ENCODE measurements at places on chromosomes 3 and 15. TPM values are rescaled to one million over a fixed set of nuclear protein-coding genes. Genes with fewer than 3 reads are reported as not detected.

DNA sequence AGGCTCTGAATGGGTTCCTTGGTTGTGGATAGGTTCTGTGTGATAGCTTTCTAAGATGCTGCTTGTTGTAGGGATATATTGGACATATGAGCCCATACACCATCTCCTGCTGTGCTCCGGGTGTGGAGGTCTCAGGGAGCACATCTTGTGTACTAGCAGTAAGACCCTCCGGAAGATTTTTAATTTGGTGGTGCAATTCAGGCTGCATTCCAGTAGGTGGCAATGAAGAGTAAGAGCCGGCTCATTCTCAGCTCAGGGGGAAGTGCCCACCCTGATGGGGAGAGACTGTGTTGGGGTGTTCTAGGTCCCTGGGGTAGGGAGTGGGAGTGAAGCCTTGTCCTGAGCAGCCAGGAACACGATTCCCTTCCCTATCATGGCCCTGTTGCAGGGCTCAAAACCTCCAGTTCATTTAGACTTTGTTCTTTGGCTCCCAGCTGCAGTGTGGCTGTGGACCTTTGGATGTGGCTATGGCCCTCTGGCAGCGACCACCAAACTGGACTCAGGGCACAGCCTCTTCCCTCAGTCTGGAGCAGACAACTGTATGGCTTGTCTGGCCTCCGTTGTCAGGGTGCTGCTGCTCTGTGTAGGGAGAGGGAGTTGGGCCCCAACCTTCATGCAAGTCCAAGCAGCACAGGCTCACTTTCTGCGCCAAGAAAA lies 104.7 kb downstream of the UNC13C start:
- no peak overlapping the region for H3K27ac ChIP-seq
- H3K4me1 ChIP-seq = no peaks in the 10 kb centered on the region
- DNase-seq = no peak
- H3K36me3 ChIP-seq = no peaks in the 10 kb centered on the region

DNA sequence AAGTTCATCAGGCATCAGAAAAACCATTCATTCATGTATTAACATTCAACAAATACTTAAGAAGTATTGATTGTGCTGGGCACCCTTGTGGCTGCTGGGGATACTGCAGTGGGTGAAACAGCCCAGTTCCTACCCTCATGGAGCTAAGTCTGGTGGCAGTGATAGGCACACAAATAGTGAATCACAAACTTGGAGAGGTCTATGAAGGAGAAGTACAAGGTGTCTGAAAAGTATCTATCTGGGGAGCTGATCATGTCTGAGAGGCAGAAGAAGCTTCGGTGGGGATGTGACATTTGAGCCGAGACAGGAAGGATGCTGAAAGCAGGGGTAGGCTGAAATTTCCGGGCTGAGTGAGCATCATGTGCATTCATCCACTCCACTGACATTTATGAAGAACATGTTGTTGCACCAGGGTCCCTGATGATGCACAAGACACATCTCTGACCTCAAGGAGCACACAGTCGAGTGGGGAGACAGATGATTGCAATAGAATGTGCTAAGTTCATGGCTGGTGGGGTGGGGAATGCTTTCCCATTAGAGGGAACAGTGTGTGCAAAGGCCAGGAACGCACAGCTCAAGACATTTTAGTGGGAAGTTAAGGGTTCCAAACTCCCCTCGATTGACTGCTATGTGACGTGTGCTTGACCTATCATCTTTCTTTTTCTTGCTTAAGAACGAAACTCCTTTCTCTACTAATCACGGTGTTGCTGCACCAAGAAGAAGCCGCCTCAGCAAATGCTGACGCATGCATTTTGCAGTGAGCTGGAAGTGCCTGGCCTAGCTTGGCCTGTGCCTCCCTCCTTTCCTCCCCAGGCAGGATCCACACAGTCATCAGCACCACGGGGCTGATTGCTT lies 309.1 kb upstream of the ICE2 start:
- no peaks in the 10 kb centered on the region for H3K27me3 ChIP-seq
- H3K36me3 ChIP-seq = no peaks in the 10 kb centered on the region
- H3K4me1 ChIP-seq = no peaks in the 10 kb centered on the region
- H3K27ac ChIP-seq = no peak overlapping the region
- no peak overlapping the region for H3K4me3 ChIP-seq

Gene A4GNT
- total RNA-seq = not detected

DNA sequence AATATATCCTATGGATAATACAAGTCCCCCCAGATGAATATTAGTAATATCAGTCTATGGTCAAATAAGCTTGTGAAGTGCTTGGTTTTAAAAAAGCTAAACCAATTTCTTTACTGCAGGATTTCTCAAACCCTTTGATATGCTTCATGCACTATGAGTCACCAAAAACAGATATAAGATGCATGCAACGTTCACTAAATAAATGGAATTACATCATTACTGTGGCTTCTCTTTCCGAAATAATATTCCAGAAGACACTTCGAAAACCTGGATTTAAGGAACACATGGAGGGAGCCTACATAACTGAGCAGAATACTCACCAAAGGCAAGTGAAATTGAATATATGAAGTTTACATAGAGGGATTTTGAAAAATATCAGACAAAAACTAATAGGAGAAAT lies 126.3 kb upstream of the ABI3BP start:
- H3K27me3 ChIP-seq = no peaks in the 10 kb centered on the region
- no peaks in the 10 kb centered on the region for H3K4me1 ChIP-seq
- no peak overlapping the region for H3K4me3 ChIP-seq
- no peak overlapping the region for H3K27ac ChIP-seq
- no peak for DNase-seq
- no peaks in the 10 kb centered on the region for H3K36me3 ChIP-seq

Gene ROBO2
- total RNA-seq = 0.39 TPM

Gene AADACL2
- not detected for total RNA-seq

Gene ACVR2B
- total RNA-seq = 11.0 TPM

Gene SCAANT1
- total RNA-seq = not detected

Gene CFAP161
- total RNA-seq = 1.4 TPM

- no peaks in the 10 kb centered on the region for H3K4me1 ChIP-seq
- no peaks in the 10 kb centered on the region for H3K27me3 ChIP-seq
- H3K4me3 ChIP-seq = no peak overlapping the region
- H3K36me3 ChIP-seq = no peaks in the 10 kb centered on the region
- no peak for DNase-seq
- H3K27ac ChIP-seq = no peak overlapping the region
Measured at GRCh38 chr15:39499681-39500080, 81.2 kb upstream of the THBS1 start.

DNA sequence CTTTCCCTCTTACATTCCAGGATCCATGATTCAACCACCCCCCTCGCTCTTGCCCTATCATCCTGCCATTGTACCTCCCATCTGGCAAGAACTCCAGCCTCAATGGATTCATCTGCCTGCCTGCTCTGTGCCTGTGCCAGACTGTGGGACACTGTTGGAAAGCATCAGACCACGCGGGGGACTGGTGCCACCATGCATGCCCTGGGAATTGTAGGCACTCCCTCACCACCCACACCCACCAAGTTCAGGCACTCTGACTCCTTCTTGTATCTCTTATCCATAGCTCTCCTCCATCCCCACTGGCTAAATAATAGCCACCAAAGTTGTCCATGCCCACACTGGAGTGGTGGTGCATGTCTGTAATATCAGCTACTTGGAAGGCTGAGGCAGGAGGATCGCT lies 143.8 kb downstream of the TPRA1 start:
- no peaks in the 10 kb centered on the region for H3K36me3 ChIP-seq
- H3K4me3 ChIP-seq = no peak overlapping the region
- DNase-seq = no peak
- H3K27me3 ChIP-seq = peaks cover 27% of the 10 kb centered on the region

DNA sequence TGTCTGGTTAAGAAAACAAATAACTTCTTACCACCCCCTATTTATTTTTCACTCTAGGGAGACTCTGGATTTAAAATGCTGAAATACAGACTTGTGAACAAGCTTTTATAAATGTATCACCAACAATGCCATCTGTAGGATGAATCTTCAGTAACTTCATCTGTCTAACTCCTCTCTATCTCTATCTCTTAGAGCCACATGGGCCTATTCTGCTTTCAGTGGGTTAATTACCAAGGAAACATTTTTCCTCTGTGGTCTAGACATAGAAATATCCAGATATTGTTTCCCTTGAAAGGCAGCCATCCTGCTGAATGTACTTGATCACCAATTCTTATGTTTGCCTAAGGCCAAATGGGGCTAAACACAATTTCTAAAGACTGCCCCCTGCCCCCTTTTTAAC lies 167.6 kb upstream of the COL8A1 start:
- no peak overlapping the region for H3K4me3 ChIP-seq
- no peak for DNase-seq
- H3K36me3 ChIP-seq = no peaks in the 10 kb centered on the region
- no peak overlapping the region for H3K27ac ChIP-seq

DNA sequence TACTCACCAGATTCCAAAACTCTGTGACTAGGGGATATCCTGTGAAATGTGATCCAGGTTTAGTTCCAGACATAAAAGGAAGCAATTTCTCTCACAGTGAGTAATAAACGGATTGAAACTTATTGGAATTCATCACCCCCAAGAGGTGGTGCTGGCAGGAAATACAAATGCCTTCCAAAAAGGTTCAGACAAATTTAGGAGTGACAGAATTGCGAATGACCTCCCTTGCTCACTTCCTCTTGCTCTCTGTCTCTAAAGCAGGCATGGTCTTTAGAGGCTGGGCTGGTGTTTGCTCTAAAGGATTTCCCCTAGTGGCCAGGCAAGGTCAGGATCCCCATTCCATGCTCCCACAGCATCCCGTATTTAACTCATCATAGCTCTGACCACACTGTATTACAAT lies 449.4 kb upstream of the PPP2R3A start:
- H3K27me3 ChIP-seq = peaks cover 10% of the 10 kb centered on the region
- H3K36me3 ChIP-seq = no peaks in the 10 kb centered on the region
- no peak overlapping the region for H3K4me3 ChIP-seq
- H3K27ac ChIP-seq = no peak overlapping the region
- H3K4me1 ChIP-seq = peaks cover 5% of the 10 kb centered on the region
- DNase-seq = no peak

DNA sequence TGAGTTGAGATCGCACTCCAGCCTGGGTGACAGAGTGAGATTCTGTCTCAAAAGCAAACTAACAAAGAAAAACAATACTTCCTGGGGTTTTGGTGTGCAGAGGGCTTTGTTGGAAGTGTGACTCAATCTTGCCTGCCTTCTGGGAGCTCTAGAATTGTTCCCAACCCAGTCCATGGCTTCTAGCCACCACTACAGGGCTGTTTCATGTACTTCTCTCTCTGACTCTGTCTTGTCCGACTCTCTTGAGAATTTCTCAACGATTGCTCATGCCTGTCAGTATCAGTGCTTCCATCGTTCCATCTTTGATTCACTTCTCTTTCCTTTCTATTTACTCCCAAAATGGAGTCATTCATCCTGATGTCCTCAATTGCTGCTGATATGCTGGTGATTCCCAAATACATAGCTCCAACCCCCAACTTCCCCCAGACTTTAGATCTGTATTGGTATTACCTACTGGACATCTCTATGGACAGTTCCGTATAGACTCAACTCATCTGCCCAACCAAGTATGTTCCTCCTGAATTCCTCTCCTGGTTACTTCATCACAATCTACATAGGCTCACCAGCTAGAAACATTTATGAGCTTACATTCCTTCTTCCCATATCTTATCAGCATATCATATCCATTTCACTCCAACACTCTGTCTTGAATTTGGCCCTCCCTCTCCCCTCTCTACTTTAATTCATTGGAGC lies 1.8 kb upstream of the AP2M1 start:
- DNase-seq = no peak
- H3K27ac ChIP-seq = no peak overlapping the region
- no peaks in the 10 kb centered on the region for H3K27me3 ChIP-seq

- no peak overlapping the region for H3K27ac ChIP-seq
- no peaks in the 10 kb centered on the region for H3K27me3 ChIP-seq
- no peaks in the 10 kb centered on the region for H3K4me1 ChIP-seq
- DNase-seq = no peak
- H3K4me3 ChIP-seq = no peak overlapping the region
Measured at GRCh38 chr3:139118835-139119234, 74.1 kb upstream of the PRR23C start.

Gene SMAD6
- 10.6 TPM for total RNA-seq

Gene LRRN1
- total RNA-seq = 0.65 TPM

Gene ATP2B2
- total RNA-seq = not detected

DNA sequence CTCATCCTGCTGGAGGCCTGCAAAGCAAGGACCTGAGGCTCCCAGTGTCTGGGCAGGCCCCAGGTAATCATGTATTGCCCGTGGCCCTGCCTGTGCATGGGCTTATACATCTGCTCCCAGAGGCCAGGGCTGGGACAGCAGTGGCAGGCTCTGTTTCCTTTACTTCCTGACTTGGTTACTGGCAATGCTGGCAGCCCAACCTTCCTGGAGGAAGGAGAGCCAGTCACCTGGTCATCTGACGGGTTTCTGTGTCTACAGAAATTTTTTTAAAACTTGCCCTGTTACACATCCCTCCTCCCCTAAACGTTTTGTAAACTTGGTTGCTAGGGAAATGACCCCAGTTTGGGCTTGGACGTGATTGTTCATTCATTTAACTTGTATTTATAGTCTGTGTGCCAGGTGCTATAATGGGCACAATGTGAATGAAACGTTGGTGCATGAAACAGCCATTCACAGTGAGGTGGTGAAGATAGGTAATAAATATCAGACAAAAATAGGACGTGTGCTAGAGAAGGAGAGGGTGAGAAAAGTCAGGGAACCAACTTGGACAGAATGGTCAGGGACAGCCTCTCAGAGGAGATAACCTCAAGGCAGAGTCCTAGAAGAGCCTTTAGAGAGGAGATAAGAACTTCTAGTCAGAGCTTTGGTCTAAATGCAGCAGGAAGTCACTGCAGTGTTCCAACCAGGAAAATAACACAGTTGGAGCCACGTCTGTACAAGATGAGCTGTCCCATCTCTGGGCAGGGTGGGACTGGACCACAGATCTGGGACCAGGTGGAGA lies 14.1 kb downstream of the TEX264 start:
- DNase-seq = no peak
- no peak overlapping the region for H3K4me3 ChIP-seq
- no peak overlapping the region for H3K27ac ChIP-seq
- no peaks in the 10 kb centered on the region for H3K4me1 ChIP-seq

DNA sequence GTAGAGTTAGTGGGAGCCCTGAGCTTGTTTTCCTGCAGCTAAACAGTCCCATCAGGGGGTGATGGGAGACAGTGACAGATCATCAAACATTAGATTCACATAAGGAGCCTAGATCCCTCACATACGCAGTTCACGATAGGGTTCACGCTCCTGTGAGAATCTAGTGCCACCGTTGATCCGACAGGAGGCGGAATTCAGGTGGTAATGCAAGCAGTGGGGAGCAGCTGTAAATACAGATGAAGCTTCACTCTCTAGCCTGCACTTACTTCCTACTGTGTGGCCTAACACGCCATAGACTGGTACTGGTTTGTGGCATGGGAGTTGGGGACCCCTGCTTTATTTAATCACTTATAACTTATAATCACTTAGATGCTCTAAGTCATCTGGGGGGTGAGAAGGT lies 179.1 kb downstream of the AKAP13 start:
- peaks cover 8% of the 10 kb centered on the region for H3K36me3 ChIP-seq
- DNase-seq = no peak
- no peak overlapping the region for H3K27ac ChIP-seq
- H3K4me3 ChIP-seq = no peak overlapping the region

GRCh38 chr3:44065311-44066094 lies 176.2 kb upstream of the TOPAZ1 start:
- H3K27ac ChIP-seq = no peak overlapping the region
- no peak overlapping the region for H3K4me3 ChIP-seq

- no peaks in the 10 kb centered on the region for H3K27me3 ChIP-seq
- H3K27ac ChIP-seq = no peak overlapping the region
- no peaks in the 10 kb centered on the region for H3K36me3 ChIP-seq
Measured at GRCh38 chr3:170701696-170702678, 116.1 kb upstream of the SLC7A14 start.

GRCh38 chr3:53122933-53123305 lies 7.3 kb downstream of the RFT1 start:
- H3K27me3 ChIP-seq = no peaks in the 10 kb centered on the region
- no peak overlapping the region for H3K4me3 ChIP-seq
- H3K4me1 ChIP-seq = no peaks in the 10 kb centered on the region
- DNase-seq = no peak
- H3K27ac ChIP-seq = no peak overlapping the region
- peaks cover 14% of the 10 kb centered on the region for H3K36me3 ChIP-seq

Gene NANOGP8
- total RNA-seq = not detected
